Brain pericyte (primary cell): ENCODE measurements at places on chromosomes 4 and X.

- DNase-seq = no peak
Observed at GRCh38 chr4:6732441-6733357, 16.7 kb downstream of the BLOC1S4 start.

GRCh38 chr4:24686866-24687692, 102.7 kb upstream of the DHX15 start:
- DNase-seq = no peak

GRCh38 chr4:154985673-154986072, 204.6 kb downstream of the RBM46 start:
- DNase-seq = no peak

DNA sequence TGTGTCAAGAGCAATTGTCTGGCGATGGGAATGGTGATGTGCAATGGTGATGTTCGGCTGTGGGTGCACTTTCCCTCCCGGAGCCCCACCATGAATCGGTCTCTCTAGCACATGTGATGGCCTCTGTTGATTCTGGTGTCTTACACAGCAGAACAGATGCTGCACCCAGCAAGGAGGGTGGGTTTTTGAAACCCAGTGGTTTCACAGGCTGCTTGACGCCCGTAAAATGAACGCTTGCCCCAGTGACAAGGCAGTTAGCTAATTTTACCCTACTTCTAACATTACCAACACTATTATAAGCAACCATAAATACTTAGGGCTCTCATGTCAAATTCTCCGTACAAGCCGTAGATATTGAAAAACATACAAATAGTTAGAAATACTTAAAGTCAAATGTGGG, 5.9 kb upstream of the ANOS1 start:
- no peak for DNase-seq

DNA sequence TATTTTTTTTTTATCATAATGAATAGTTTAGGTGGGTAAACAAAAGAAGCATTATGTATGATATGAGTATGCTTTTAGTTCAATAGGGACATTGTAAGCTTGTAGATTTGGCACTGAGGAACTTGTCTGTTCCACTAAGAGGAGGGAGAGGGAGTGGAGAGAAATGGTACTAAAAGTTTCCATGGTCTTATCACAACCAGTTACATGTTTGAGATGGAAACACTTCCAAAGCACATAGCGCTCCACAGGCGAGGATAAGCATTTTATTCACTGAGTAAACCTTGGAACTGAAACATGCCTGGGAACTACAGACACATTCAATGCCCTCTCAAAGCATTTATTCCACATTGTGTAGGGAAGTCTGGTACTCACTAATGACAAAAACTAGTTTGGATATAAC, 15.5 kb downstream of the MYOZ2 start:
- DNase-seq = no peak

- no peak for DNase-seq
Observed at GRCh38 chr4:168631241-168632162, 134.7 kb downstream of the PALLD start.
